NCI-H2081 (cell line): ENCODE measurements at places on chromosomes 2 and 18.

DNA sequence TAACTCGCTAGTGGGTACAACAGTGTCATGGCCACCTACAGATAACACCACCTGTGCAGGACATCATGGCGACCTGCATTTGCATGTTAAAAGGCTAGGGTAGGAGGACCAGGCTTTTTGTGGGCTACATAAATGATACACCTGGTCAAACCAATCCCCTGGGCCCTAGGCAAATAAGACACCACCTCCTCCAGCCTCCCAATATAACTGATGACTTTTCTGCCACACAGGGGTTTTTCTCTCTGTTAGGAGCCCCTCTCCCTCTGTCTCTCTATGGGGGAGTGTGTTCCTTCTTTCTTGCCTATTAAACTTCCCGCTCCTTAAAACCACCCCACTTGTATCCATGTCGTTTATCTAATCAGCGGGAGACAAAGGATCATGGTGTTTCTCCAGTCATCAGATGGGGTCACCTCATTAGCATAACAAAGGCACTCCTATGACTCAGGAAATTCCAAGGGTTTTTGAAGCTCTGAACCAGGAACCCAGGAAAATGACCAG, 10.8 kb upstream of the BUB1 start:
- DNase-seq = no peak

DNA sequence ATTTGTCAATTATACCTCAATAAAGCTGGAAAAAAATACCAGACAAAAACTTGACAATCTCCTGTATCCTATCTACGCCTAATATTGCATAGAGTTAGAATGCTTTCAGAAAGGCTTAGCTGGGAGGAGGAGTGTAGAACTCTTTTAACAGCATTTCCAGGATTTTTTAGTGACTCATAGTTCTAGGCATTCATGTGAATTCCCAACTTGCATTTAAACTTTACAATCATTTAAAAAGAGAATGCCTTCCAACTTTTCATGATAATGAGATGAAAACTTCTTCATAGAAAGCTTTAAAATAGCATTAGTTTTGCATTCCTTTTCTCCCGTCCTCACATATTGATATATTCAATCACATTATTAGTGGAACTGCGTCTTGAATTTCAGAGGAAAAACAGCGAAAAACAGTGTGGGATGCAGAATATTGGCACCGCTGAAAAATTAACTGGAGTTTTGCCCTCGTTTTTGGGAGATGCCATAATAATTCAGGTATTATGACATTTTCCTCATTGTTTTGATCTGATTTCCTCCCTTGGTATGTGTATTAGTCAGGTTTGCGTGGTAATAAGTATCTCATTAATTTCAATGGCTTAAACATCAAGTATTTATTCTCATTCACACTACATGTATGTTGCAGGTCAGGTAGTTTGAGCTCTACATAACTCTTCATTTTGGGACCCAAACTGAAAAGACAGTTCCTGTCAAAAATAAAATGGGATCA, 293.2 kb upstream of the FIGN start:
- no peak for DNase-seq

- DNase-seq = no peak
Observed at GRCh38 chr2:70519453-70519852, 34.2 kb downstream of the TGFA start.

GRCh38 chr2:68675470-68675869, 32.1 kb downstream of the PROKR1 start:
- DNase-seq = no peak

- no peak for DNase-seq
Observed at GRCh38 chr2:101190747-101191516, 39.8 kb upstream of the TBC1D8 start.
